ENCODE measurements at places on chromosomes 3 and 15.

GRCh38 chr3:44920081-44920480, 45.7 kb downstream of the TGM4 start:
- no peak for DNase-seq

DNA sequence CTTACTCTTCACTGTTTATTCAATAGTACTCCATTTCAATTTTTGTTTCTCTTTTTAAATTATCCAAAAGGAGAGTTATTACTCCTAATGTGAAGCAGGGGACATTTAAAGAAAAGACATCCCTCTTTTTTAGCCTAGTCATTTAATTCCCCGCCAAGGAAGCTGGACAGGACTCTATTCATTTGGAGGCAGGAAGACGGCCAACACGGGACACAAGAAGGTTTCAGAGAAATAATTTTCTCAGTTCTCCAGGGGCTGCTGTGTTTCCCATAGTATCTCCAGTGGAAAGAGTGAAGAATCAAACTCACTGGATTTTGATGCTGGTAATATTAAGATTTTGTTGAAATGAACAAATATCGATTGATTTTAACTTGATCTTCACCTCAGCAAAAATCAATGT, 833.7 kb downstream of the ROBO2 start:
- DNase-seq: no peak

DNA sequence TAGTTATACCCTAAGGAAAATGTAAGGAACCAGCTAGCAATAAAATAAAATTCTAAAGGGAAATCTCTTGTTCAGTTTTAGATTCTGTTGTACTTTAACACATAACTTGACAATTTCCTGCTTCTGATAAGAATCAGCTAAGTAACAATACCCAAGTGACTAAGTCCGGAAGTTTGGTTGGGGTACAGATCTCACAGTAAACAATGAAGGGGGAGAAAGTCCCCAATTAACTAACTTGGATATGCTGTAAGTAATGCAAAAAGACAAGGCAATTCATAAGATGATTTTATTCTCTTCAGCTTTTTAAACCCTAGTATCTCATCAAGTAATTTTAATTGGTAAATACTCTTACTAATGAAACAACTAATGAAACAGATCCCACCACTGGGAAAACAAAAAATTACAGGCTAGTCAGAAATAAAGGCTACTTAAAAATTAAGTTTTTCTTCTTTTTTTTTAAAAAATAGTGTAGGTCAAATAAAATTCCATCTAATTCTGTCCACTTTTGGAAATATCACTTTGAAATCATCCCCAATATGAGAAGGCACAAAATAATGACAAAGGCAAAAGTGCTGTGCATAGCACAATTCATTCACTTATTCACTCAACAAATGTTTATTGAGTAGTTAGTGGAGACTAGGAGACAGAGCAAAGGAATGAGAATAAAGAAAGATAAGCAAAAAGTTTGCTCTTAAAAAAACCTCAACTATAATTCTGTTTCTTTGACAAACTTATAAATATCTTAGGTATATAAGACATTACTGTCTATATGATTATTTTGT, 37.8 kb upstream of the IL20RB start:
- no peak for DNase-seq

DNA sequence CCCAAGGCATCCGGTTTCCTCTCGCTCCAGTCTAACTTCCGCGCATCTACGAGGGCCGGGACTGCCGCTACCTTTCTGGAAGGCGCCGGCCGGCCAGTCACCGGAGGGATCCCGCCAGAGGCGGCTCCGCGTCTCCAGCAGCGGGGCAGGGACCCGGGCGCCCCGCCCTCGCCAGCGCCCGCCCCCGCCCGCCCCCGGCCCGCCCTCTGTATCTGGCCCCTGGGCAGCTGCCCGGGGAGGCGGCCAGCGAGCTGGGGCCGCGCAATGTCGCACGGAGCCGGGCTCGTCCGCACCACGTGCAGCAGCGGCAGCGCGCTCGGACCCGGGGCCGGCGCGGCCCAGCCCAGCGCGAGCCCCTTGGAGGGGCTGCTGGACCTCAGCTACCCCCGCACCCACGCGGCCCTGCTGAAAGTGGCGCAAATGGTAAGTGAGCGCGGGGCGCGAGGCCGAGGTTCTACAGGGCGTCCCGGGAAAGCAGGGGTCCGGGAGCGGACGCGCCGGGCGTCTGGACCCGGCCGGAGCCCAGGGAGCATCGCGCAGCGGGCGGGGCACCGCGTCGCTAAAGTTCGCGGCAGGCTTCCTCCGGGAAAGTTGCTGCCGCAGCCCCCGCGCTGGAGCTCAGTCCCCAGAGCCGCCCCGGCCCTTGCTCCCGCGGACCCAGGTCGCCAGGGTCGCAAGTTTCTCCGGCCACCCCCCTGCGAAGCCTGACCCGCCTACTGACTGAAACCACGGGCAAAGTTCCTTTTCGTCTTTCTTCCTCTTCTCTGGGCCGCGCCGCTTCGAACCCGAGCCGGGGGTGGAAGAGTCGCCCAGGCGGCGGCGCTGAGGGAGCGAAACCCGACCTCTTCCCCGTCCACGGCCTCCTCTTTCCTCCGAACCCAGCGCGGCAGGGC, at the start of gene CMTM7:
CMTM7 (plus strand) TSS at position 211 of the 893 bp plus-strand sequence; CDS start at position 265, 54 bp downstream.
- DNase-seq: peak; percentile 66

DNA sequence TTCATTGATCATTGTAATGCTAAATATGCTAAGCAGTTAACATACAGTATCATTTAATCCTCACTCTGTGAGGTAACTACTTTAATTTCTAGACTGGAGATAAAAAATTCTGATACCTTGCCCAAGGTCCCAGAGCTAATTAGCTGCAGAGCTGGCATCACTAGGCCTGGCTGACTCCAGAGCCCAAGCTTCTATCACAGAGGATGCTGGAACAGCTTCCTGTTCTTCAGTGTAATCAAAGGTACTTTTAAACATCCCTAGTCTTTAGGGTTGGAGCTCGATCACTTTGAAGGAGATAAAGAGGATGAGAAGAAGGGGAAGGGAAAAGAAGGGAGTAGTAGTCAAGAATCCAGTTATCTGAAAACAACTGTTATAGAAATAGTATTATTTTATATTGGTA, 37.1 kb upstream of the BOC start:
- DNase-seq: no peak

GRCh38 chr3:175535351-175535750, 676.2 kb downstream of the NAALADL2 start:
- DNase-seq: no peak

DNA sequence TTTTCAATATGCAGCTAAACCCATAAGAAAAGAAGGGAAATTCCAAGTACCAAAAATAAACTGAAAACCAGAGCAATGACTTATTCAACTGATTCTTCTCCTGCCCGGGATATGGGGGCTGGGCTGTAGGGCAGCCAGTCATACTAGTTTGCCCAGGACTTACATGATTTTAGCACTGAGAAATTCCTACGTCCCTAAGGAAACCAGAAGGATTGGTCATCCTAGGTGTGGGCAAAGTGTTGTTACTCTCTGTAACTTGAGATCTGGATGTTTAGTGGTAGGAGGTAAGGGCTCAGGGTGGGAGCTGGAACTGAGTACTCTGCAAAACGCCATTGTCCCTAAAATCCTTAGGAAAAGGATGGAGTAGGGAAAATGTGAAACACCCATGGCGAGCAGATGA, 1.2 kb upstream of the DAZL start:
- DNase-seq: no peak

- DNase-seq: no peak
Observed at GRCh38 chr3:194935061-194935460, 249.4 kb downstream of the FAM43A start.

GRCh38 chr3:57434041-57434440, 110.1 kb downstream of the DNAH12 start:
- peak; percentile 40 for DNase-seq

- DNase-seq: no peak
Observed at GRCh38 chr3:185340751-185341150, 22.2 kb upstream of the MAP3K13 start.

- peak; percentile 5 for DNase-seq
Observed at GRCh38 chr3:182618085-182618732, 175.1 kb upstream of the ATP11B start.

GRCh38 chr3:67653425-67654098, 850 bp downstream of the SUCLG2 start:
- DNase-seq: peak; percentile 44

DNA sequence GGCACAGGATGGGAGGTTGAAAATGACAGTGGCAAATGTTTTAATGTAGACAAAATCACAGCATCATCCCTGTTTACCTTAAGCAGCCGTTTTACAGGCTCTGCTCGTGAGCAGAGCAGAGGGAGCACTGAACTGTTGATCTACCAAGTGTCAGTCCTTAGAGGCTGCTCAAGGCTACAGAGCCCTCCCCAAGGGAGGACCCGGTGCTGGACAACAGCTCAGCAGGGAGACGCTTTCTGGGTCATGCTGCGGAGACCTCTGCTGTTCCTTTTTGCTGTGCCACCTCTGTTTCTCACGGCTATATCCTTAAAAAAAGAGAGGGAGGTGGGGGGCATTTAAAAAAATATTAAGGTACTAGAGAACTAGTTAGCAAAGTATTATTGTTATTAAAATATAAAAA, 400.2 kb downstream of the GABRB3 start:
- DNase-seq: no peak

- no peak for DNase-seq
Observed at GRCh38 chr3:14284694-14285547, 106.3 kb downstream of the LSM3 start.

DNA sequence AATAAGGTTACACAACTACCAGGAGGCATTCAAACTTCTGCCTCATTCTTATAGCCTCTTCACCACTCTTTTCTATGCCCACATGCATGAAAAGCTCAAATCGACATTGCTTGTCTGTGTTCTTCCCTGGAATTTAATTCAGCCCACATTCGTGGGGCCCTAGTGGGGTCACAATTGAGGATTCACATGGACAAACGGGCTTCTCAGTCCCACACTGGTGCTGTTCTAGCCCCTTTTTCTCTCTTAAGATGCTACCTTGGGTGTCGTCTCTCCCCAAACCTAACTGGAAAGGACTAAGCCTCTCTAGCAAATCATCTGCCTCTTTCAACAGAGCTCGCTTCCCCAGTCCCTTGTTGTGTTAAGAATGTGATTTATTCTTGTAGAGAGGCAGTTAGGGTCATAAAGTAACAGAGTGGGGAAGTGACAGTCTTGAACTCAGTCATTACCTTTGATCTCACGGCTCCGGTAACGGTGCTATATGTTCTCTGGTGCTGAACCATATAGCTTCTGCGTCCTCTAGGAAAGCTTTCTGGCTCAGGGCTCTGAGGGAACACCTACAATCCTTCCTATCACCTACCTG, 4.9 kb downstream of the LPP start:
- no peak for DNase-seq

- DNase-seq: no peak
Observed at GRCh38 chr3:34678575-34678974, 880.1 kb downstream of the PDCD6IP start.

DNA sequence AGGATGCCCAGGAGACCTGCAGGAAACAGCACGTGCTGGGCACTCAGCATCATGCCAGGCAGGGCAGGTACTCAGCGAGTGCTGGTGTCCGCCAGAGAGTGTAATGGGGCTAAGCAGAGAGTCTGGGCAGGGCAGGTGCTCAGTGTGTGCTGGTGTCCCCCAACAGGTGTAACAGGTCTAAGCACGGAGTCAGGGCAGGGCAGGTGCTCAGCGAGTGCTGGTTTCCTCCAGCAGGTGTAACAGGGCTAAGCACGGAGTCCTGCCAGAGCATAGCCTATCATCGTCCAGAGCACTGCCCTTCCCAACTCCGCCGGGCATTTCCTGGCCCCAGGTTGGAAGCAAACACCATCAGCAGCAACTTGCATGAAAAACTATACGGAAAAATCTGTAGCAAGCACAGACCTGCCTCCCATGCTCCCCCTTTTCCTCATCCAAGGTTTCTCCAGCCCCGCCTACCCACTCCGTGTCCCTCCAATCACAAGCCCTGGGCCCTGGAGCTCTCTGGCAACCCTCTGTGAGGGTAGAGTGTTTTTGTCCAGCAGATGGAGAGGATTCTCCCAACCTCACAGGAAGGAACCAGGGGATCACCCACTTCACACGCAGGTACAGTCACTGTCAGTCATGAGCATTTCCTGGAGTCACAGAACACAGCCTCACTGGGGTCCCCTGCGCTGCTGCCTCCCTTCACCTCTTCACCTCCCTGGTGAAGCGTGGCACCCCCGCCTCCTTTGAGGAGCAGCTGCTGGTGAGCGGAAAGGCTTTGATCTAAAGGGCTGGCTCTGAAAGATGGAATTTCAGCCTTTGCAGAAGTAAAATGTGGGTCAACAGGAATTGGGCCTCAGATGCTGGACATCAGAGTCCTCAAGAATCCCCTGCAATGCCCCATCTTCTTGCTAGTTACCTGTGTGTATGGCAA, 302.5 kb downstream of the OCA2 start:
- no peak for DNase-seq

- no peak for DNase-seq
Observed at GRCh38 chr15:31335989-31336592, 9.5 kb downstream of the KLF13 start.

DNA sequence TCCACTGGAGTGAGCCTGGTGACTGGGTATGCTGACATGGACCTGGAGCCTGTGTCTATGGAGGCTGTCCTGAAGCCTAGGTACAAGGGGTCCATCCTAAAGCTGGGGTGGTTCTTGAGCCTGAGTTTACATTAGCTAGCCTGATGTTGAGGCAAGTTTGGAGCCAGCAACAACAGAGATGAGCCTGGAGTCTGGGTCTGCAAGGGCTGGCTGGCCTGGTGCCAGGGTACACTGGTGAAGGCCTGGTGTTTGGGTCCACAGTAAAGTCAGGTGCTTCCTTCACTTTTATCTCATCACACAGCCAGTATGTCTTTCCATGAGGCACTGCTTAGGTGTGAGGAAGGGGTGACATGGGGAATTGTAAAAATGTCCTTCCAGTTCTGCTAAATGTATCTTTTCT, 49.5 kb downstream of the TP63 start:
- no peak for DNase-seq

DNA sequence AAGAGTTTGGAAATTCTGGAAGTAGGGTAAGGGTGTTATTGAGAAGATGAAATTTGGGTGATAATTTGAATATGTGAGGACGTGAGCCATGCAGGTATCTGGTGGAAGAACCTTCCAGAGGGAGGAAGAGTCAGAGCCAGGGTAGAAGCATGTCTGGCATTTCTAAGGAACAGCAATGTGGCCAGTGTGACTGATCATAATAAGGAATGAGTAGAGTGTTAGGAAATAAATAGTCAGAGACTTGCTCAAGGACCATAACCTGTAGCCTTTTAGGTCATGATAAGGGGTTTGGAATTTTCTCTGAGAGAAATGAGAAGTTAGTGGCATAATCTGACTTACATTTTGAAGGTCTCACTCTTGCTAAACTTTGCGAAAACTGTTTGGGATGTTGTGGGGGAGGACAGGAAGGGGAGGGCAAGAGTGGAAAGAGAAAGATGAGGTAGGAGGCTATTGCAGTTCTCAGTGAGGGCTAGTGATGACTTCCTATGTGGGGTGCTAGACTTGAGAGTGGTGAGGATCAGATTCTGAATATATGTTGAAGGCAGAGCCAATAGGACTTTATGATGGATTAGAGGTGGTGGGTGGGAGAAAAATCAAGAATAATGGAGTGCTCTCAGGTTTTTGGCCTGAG, 568.3 kb downstream of the AGBL1 start:
- DNase-seq: no peak
